Stromal cell of bone marrow (primary cell): ENCODE measurements at places on chromosomes 7 and 10.
A peak's percentile ranks its signal among the peaks of the same experiment; 100 is the strongest.

GRCh38 chr7:104371216-104371979 lies 43.0 kb downstream of the LHFPL3 start:
- no peak for DNase-seq

DNA sequence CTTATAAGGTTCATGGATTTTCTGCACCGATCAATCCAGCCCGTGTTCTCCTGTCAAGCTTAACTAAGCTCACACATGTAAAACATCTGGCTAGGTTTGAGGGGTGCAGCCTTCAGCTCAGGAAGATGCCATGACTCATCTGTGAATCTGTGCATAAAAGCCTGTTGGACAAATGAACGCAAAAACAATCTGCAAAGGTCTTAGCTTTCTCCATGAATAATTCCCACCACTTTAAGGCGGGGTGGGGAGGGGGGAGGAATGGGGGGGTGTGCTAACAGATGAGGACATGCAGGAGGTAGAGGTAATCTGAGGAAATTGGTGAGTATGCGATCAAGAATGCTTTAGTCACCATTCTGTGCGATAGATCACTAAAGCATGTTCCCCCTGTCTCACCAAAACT lies 4.8 kb downstream of the DOCK4 start:
- DNase-seq: no peak

DNA sequence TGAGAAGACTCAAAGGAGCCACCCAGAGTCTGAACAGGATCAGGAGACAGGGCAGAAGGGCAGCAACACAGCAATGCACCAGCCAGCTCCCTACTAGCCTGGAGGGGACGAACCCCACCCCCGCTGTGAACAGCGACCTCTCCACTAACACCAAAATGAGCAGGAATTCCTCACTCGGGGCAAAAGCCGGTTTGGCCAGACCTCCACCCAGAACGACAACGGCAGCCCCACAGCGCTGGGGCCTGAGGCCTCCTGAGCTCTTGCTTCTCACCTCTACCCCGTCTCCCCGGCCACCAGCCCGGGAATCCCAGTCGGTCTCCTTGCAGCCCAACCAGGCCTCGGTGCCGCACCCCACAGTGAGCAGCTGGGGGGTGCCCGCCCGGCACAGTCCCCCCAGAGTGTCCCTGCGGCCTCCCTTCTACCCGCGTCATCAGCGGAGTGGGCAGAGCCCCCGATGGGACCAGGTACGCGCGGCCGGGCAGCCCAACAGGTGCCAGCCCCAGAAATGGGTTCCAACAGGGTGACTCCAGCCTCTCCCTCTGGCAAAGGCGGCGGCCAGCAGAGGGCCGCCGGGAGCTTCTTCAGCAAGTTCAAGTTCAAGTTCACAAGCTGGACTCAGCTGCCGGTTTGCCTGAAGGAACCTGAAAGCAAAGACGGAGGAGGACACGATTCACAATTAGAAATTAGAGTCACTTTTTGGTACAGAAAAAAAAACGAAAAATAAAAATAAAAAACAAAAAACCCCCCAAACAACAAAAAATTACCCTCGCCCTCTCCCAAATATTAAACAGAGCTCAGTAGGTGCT lies 129.0 kb downstream of the MARCHF5 start:
- no peak for DNase-seq

DNA sequence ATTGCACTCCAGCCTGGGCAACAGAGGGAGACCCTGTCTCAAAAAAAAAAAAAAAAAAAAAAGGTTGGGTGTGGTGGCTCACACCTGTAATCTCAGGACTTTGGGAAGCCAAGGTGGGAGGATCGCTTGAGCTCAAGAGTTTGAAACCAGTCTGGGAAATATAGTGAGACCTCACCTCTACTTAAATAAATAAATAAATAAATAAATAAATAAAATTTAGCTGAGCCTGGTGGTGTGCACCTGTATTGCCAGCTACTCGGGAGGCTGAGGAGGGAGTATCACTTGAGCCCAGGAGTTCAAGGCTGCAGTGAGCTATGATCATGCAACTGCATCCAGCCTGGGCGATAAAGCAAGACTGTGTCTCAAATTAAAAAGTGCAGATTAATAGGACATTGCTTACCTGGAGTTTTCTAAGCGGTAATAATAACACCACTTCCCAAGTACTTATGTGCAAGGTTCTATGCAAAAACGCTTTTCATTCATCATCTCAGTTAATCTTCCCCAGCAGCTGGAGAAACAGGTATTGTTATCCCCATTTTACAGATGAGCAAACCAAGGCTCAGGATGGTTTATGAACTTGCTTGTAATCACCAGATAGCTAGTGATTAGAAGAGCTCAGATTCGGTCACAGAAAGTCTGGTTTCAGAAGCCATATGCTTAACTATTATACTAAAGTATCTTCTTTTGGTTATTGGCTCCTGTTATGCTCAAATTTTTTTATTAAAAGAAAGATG lies 196.5 kb upstream of the MKLN1 start:
- no peak for DNase-seq

DNA sequence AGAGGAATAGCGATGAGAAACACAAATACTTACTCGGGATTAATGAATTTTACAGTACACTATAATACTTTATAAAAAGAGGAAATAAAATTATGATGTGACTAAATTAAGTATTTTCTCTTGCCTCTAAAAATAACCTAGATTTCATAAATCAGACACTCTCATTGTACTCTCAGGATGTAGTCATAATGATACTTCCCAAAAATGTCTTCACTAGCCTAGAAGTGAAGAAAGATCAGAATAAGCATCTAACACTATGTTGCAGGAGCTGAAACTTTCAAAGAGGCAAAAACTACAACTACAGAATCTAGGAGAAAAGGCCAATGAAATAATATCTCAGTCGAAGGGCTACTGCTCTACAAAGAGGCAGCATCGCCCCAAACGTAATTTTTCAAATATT lies 49.4 kb downstream of the DNAJC1 start:
- DNase-seq: no peak

DNA sequence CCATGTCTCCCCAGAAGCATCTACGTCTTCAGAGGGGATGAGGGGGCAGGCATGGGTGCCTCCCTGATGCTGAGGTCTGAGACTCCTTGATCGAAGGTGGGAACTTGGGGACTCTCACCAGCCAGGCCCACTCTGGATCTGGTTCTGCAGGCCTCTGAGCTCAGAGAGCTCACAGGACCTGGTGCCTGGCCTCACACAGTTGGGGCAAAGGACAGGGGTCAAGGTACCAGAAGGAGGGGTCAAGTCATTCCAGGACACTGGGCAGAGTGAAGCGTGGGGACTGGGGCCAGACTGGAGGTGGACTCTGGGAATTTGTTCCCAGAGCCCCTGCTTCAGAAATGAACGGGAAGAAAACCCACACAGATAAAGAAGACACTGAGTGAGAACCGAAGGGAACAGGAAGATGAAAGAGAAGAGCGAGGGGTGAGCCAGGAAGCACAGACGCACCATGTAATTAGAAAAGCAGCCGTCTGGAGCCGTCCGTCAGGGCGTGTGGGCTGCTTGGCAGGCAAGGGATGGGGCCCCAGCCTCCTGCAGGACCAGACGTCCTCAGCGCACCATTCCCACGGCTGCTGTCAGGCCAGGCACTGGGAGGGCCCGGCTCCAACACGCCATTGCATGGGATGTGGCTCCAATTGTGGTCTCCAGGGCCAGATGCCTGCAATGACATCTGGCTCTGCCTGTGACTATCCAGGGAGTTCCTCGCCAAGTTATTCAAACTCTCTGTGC lies 47.7 kb downstream of the ZCCHC24 start:
- DNase-seq: no peak

- DNase-seq: no peak
Measured at GRCh38 chr10:112832361-112832878, 117.6 kb upstream of the TCF7L2 start.

- no peak for DNase-seq
Measured at GRCh38 chr7:145030754-145031153, 194.9 kb upstream of the TPK1 start.

- DNase-seq: no peak
Measured at GRCh38 chr7:6116211-6116610, 85.0 kb downstream of the ANKRD61 start.

DNA sequence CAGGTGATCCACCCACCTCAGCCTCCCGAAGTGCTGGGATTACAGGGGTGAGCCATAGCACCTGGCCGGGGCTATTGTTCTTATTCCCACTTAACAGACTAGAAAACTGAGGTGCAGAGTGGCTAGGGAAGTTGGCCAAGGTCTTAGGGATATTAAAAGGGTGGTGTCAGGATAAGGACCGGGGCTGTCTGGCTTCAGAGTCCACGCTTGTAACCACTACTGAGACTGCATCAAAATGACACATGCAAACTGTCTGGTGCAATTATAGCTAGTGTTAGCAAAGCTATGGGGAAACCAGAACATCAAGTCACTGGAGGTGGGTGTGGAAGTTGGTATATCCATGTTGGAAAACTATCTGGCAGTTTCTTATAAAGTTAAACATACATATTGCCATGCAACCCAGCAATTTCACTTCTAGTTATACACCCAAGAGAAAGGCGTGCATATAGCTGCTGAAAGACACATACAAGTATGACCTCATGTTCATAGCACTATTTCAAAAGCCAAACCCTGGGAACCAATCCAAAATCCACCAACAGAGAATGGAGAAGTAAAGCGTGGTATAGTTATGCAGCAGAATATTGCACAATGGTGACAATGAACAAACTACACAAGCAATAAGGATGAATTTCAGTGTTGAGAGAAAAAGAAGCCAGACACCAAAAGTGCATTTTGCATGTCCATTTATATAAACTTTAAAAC lies 33.9 kb upstream of the EEPD1 start:
- DNase-seq: peak; percentile 98

DNA sequence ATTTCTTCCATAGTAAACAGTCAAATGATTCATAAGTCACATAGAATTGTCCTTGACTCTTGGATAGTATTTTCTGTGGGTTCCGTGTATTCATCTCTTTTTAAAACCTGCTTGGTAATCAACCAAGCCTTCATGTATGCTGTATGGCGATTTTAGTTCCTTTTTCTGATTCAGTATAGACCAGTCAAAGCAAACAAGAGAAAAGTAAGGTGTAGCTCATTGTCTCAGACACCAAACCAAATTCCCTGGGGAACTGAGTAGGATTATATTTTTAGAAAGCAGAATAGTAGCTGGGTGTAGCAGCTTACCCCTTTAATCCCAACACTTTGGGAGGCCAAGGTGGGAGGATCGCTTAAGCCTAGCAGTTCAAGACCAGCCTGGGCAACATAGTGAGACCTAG lies 240.5 kb downstream of the BBS9 start:
- no peak for DNase-seq

DNA sequence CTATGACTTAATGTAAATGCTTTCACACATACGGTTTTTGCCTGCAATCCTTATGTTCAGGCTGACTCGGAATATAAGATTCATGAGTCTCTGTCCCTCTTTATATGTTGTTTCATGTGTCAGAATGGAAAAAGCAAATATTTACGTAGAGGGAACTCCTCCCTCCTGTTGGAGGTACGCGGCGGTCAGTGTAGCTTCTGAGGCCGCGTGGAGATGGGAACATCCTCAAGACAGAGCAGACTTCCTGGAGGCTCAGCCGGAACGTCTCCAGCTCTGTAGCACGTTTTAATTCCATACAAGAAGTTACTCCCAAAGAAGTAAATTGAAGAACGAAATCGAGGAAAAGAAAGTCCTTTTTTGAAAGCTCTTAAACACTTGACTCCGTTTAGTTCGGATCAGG lies 248.3 kb downstream of the EBF3 start:
- DNase-seq: no peak

DNA sequence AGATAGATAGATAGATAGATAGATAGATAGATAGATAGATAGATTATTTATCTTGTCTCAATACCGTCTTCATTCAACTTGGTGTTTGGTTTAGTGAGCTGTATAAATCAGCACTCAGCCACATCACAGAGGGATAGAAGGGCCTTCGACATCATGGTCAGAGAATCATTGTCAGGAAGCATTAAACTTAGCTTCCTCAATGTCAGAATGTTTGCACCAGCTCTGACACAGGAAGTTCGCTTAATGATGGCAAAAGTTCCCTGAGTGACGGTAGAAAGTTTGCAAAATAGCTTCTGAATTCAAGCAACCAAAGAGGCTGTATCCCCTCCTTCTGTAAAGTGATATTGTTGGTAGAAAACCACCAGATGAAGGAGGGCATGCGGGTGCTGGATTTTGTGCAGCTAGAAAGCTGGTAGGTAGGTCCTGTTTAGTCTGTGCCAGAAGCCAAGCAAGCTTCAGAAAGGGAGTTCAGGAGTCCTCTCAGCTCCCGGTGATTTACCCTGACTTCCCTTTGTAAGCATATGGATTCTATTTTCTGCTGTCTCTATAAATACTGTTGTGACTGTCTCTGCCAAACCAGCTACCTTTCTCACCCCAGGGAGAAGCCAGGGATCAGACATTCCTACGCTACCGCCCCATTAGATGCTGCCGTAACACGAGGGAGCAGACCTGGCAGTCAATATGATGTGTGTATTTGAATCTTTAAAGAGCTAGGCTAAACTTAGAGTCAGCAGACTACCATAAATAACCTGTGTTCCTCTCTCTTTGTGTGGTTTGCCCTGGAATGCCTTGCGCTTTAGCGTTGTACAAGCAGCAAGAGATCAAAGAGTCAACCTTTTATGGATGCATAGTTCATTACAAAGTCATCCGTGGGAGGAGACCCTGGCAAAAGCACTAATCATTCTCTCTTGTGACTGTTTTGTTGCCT lies 200.5 kb upstream of the KIAA1217 start:
- DNase-seq: no peak

- DNase-seq: no peak
Measured at GRCh38 chr10:110730345-110731050, 86.4 kb downstream of the RBM20 start.

DNA sequence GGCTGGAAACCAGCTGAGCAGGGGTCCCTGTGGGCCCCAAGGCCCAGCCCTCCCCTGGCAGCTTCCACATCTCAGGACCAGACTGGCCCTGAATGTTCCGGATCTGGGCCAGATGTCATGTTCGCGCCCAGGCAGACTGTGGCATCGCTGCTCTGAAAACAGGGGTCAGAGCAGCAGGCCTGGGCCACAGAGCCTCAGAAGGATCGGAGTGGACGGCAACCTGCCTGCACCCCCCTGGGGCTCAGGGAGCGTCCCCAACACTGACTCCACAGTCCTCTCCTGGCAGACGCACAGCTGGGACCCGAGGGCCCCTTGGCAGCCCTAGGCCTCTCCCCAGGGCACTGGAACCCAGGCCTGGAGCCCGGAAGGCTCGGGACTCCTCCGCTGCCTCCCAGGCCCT lies 91.3 kb upstream of the DNAAF5 start:
- DNase-seq: no peak

DNA sequence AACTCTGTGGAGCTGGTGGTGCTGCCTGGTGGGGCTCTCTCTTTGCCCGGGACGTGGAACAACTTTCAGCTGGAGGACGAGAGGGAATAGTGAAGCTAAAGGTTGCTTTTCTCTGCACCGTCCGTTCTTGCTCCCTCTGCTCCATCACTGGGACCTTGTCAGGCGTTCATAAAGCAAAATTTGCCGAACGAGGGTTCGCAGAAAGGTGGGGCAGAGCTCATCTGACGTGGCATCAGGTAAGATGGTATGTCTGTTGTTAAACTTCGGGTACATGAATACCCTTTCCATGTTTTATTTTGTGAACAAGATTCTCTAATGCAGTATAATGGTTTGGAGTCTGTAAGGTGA lies 416 bp downstream of the BBS9 start:
- DNase-seq: no peak

GRCh38 chr10:77577666-77578229 lies 59.9 kb downstream of the KCNMA1 start:
- DNase-seq: no peak

GRCh38 chr7:77561352-77561751 lies 24.3 kb downstream of the PTPN12 start:
- DNase-seq: no peak
